Glutamatergic neuron (in vitro differentiated cells): ENCODE measurements at places on chromosomes 5 and 9.

DNA sequence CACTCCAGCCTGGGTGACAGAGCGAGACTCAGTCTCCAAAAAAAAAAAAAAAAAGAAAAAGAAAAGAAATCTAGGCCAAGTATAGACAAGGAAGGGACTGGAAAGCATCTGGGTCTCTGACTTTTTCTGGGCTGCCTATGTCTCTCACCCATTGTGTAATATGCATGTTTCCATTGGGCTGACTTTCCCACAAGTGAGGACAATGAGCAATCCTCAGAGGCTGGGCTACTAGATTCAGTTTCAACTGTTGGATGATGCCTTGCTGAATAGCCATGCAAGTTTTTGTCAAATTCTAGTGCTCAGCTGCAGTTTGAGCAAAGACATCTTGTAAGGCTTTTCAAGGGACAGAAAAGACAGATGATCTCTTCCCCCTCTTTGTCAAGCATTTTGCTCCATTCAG lies 82.1 kb downstream of the PHAX start:
- DNase-seq = no peak

DNA sequence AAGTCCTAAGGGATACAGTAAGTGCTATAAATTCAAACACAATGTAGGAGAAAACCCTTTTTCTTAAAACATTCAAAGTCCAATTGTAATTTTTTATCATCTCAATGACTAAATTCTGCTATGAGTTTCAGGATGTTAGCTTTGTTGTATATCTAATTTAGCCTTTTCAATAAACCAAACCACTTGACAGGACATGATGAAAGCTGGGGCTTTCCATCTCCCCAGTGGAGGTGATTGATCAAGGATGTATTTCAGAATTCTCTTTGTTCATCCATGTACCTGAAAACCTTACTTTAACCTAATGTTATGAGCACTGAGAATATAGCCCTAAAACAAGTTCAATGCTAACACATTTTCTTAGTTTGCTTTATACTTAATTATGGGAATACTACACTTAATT lies 639.0 kb upstream of the ITGA1 start:
- no peak for DNase-seq

GRCh38 chr9:107786561-107786960 lies 297.0 kb upstream of the KLF4 start:
- DNase-seq = no peak

DNA sequence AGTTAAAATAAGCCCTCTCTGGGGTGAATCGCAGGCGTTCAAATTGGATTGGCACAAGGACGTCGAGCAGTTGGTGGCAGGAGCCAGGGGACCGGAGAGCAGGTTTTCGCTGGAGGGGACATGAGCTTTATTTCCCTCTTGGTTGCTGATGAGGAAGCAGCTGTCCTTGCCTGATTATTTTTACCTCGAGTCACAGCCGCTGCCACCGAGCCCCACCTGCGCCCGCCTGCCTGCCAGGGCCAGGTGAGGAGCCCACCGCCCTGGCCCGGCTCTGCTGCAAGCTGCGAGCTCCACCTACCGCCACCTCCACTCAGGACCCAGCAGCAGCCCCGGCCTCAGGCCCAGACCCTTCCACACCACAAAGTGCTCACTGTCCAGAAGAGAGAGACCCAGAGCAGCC lies 9.0 kb upstream of the ADGRD2 start:
- DNase-seq = no peak

DNA sequence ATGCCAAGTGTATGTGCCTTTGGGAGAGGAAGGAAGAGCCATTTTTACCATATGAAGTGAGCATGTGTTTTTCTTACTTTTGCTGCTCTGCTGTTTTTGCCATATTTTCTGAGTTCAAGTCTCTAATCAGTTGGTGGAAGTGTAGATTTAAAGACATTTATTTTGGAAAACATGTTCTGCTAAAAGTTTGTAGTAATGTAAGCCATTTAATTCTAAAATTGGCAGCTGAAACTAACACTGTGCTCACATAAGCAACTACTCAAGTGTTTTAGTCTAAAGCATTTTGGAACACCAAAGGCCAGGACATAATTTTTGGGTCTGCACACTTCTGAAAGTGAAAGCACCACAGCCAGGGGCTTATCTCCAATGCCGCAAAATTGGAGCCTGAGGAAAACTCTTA lies 363.4 kb upstream of the ZNF608 start:
- no peak for DNase-seq

- no peak for DNase-seq
Measured at GRCh38 chr5:112002376-112002775, 245.4 kb upstream of the NREP start.

DNA sequence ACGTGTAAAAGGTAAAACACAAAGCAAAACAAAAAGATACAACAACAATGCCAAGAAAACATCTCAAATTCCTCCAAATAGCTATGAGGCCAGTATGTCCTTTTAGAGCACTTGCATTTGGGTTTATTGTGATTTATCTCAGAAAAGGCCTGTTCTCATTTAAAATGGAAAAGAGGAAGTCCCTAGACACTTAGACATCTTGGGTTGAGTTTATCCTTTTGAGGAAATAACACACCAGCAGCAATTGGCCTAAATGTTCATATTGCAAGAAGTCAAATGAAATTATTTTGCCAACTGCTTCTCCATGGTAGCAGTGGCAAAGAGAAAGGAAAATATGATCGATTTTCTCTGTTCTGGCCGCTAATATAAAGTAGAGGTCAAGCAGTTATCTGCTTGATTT lies 43.6 kb upstream of the TRMT10B start:
- DNase-seq = no peak

DNA sequence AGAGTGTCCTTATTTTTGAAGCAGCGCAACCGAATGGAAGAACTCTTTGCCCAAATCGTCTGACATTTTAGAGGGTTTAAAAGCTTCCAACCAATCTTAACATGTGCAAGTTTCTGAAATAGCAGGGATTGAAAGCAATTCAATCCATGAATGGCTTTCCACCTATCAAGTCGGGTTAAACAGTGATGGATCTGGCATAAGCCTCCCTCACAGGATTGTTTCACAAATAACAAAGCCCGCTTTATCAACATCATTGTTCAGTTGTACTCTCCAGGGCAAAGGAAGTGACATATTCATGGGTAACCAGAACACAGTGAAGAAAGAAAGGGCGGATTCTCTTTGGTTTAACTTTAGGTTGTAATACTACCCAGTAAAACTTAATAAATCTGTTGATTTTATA lies 497.3 kb downstream of the MTRR start:
- DNase-seq = no peak

- DNase-seq = no peak
Measured at GRCh38 chr5:96247708-96248107, 185.3 kb downstream of the PCSK1 start.
